ENCODE measurements at places on chromosomes 12 and 14.

GRCh38 chr12:44696542-44696941 is 179.6 kb downstream of the NELL2 start:
- no peak for DNase-seq

DNA sequence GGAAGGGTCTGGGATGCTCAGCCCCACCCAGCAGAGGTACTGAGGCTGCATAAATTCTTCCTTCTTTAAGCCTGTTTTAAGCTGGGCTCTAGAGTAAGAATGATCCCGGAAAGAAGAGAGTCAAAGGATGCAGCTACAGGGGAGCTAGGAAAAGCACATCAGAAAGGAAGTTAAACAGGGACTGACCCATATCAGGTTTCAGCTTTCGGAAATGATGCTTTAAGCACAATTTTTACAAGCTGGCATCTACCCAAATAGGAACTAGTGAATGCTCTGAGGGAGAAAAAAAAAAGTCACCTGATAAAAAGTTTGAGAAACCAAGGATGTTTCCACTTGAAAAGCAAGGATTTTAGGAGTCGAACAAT is 22.0 kb downstream of the TSPAN8 start:
- no peak for DNase-seq

- no peak for DNase-seq
These were observed 29.9 kb downstream of the EP400 start for GRCh38 chr12:131979606-131980005.

DNA sequence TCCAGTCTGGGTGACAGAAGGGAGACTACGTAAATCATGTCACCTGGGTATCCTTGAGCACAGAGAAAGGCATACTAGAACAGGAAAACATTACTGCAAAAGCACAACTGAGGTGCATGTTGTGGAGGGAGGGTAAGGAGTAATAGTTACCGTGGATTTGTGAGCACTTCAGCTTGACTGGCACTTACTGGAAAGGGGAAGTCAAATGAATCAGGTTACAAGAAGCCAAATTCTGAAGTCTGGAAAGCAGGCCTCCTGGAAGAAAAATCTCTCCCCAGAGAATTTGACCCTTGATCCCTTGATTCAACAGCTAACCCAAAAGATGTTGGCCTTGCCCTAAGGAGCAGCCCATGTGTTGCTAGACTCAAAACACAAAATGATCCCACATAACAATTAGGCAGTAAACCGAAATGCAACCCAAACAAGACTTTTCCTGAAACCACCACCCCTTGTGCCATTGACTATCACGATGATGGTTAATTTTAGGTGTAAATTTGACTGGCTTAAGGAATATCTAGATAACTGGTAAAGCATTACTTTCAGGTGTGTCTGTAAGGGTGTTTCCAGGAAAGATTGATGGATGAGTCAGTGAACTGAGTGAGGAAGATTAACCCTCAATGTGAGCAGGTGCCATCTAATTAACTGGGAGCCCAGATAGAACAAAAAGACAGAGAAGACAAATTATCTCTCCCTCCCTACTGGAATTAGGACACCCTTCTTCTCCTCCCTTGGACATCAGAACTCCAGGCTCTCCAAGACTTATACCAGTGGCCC is 108.8 kb downstream of the SLC25A21 start:
- no peak for DNase-seq

- no peak for DNase-seq
These were observed 1026.1 kb downstream of the FSCB start for GRCh38 chr14:43480976-43481375.

DNA sequence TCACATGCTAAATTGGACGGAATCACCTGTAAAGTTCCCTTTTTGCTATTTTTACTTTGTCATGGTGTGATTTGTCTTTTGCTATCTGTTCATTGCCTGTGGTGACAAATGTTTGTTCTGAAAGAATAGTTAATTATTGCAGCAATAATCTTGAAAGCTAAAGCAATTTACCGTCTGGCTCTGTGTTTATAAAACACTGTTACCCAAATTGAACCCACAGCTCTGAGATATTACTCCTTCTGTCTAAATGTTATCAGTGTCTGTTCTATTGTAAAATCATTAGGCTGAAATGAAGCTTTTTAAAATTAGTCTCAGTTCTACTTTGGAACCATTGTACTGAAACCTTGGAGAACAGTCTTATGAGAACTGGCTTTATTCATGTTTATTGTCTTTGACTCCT is 42.5 kb downstream of the TMX1 start:
- no peak for DNase-seq

GRCh38 chr14:56118611-56119181 is 485 bp downstream of the PELI2 start:
- peak; percentile 54 for DNase-seq

- no peak for DNase-seq
These were observed 94.1 kb downstream of the SLC15A4 start for GRCh38 chr12:128729628-128730121.

GRCh38 chr14:94650806-94651805 is 38.9 kb downstream of the SERPINA3 start:
- no peak for DNase-seq

DNA sequence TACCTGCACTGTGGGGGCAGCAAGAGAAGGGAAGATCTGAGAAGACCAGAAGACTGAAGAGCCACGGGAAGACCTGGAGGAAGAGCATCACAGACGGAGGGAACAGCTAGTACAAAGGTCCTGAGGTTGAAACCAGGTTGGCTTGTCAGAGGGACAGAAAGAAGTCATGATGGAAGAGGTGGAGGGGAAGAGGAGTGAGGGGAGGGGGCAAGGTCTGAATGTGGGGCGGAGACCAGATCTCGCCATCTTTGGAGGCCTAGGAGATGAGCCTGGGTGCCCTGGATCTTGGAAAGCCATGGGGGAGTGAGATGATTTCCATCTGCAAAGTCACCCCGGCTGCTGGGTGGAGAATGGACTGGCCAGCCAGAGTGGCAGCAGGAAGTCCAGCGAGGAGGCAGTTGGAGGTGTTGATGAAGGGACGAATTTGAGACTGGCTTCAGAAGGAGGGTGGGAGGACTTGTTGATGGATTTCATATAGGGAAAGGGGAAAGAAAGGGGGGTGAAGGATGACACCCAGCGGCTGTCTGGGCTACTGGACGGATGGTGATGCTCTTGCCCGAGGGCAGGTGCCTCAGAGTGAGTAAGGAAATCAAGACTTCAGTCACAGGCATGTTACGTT is 14.6 kb upstream of the UBC start:
- DNase-seq: no peak

- no peak for DNase-seq
These were observed 115.9 kb upstream of the IFNG-AS1 start for GRCh38 chr12:67873355-67873754.

DNA sequence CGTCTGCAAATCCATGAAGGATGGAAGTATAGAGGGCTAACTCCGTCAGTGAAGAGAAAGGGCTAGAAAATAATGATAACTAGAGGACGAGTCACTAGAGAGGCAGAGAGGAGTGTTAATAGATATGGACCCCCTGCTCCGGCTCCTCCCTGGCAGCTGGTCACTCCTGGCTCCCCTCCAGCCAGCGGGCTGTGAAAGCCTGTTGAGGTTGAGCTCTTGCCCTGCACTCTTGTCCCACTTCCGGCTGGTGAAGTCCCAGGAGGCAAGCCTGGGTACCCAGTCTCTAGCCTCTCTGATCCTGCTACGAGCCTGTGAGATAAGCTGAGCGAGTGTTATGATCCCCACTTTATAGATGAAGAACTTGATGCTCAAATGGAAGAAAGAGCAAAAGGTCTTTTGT is 90.3 kb downstream of the RFX4 start:
- no peak for DNase-seq

DNA sequence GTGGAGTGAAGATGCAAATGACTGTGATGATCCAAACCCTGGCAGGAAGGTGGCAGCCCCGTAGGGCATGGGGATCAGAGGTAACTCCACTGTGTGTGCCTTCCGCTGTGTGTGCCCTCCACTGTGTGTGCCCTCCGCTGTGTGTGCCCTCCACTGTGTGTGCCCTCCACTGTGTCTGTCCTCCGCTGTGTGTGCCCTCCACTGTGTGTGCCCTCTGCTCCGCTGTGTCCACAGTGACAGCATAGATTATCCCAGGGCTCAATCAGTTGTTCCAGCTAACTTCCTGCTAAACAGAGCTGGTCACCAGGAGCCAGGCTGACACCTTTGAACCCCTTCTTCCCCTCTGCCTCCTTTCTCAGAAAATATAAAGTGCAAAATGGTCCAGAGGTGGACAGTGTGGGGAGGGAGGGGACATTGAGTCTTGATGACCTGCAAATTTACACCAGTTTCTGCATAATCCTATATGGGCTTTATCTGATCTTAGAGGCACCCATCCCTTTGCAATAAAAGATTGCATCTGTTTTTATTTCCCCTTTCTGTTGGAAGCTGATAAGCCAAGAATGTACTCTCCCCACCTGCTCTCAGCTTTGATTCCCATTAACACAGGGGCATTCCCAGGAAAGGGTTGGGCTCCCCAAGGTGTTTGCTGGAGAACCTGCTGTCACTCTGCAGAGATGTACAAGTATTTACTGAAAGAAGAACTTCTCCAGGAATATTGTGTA is 21.6 kb upstream of the HNF1A start:
- DNase-seq: no peak

- DNase-seq: no peak
These were observed 1290.1 kb downstream of the AACS start for GRCh38 chr12:126355346-126355745.

DNA sequence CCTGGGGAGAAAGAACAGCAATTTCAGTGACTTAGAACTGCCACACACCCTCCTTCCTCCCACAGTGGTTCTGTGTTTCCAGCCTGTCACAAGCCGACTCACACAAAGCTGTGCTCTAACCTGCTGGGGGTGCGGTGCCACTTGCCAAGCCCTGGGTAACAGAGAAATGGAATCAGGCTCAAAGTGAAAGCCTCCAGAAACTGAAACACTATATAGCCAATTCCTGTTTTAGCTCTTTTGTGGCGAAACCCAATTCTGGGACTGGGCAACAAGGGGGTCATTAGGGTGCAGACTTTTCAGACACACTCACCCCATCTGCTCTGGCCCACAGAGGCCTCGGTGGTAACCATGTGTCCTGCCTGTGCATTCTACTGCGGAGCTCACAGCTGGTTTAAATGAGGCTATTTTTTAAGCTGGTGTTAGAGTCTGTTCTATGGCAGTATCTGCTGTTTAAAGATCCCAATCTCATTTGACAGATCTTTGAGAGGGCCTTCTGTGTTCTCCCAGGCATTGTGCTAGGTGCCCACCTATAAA is 15.2 kb upstream of the ACTR6 start:
- DNase-seq: no peak

GRCh38 chr14:33567731-33568130 is 383.1 kb downstream of the EGLN3 start:
- no peak for DNase-seq

DNA sequence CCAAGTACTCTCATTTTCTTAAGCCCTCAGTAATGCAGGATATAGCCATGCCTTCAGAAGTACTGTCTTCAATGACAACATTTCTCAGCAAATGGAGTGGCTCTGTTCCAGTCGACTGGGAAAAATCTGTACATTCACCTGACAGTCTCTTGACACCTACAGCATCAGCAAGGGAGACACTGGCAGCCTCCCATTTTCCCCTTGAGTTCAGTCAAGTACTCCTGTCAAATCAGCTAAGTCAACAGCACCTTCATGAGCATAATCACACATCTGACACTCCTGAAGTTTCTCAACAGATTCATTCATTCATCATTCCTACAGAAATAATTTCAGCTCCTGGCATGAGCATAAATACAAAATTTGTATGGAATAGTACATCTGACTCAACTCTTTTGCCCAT is 46.1 kb downstream of the INTS13 start:
- DNase-seq: no peak

GRCh38 chr12:104877103-104877705 is 80.9 kb downstream of the SLC41A2 start:
- peak; percentile 56 for DNase-seq

DNA sequence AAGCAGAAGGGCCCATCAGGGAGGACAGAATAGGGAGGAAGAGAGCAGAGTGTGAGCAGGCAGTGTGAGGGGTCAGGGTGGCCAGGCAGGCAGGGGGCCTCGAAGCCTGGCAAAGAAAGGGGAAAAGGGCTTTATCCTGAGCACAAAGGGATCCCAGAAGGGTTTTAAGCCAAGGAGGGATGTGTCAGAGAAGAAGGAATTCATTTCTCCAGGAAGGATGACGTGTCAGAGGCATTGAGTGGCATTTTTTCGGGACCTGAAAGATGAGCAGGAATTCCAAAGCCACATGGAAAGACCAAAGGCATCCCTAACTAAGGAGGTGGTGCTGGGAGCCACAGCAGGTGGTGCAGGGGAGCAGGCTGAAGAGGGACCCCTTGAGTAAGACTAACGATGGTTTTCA is 132.1 kb downstream of the DICER1 start:
- no peak for DNase-seq

- no peak for DNase-seq
These were observed 32.3 kb downstream of the CDKN1B start for GRCh38 chr12:12749433-12749832.

DNA sequence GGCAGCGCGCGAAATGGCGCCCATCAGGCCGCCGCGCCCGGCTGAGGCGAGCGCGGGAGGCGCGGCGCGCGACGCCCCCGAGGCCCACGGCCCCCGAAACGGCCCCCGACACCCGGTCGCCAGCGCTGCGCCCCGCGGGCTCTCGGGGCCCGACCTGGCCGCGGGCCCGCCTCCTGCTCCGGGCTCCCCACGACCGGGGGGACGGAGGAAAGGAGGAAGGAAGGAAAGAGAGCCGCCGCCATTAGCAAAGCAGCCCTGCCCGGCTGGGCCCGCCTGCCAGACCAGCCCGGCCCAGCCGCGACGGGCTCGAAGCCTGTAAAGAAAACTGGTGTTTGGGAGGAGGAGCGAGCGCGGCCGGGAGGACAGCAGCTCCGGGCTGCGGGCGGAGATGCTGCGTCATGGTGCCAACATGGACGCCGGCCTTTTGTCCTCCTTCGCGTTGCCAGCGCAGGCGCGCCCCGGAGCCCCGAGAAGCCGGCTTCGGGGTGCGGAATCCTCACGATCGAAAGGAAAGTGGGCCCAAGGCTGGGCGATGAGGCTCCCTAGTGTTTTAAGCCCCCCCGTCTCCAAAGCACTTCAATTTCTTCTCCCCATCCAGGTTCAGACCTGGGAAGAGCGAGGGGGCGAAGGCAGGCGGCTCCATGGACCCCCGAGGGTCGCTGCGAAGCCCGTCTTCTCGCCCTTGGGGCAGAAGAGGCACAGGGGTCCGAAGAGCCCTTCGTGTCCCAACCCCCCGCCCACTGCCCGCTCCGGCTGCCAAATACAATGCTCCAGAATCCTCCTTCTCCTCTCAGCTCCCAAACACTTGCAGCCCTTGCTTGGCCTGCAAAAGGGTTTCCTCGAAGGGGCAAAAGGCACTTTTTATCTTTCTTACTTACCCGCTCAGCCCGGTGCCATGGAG is 2.9 kb upstream of the SETD1B start:
- DNase-seq: peak; percentile 80

GRCh38 chr14:99240627-99241324 is 31.2 kb downstream of the BCL11B start:
- peak; percentile 51 for DNase-seq

DNA sequence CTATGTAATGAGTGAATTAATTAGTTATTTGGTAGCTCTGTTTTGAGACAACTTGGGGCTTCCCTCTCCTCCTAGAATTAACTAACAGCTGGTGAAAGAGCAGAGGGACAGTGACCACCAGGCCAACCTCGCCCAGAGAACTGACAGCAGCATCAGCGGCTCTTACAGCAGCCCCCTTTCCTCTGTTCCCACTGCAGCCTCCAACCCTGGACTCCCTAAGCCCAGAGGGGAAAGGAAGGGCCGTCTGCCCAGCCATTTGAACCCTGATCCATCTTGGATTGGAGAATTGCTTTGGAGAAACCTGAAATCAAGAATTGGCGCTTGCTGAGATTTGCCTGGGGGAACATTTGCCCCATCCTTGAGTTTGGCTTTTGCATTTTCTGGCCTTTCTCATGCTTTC is 45.5 kb downstream of the B4GALNT3 start:
- DNase-seq: no peak

Measured in CD4-positive, alpha-beta T cell treated with Interleukin-17A for 4 hours (primary cell).